ENCODE measurements at places on chromosomes 12 and 14.

DNA sequence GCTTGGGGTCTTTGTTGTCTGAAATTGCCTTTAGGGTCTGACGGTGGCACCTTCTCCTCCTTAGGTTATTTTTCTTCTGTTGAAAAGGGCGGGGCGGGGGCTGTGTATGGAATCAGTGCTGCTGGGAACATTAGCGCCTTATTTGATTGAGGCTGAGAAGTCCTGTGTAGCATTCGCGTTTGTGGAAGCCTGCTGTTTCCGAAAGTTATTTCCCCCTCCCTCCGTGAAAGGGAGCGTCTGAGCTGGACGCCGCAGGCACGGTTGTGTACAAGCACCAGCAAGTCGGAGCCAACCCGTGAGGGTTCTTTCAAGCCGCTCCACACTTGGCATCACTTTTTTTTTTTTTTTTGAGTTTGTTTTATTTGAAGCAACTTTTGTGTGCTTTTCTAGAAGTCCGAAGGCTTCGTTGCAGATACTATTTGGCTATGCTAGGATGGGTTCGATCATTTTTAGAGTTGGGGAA is 1.1 kb downstream of the SYNE2 start:
- DNase-seq: no peak

- no peak for DNase-seq
Measured at GRCh38 chr12:104049278-104049902, 597 bp downstream of the GLT8D2 start.

DNA sequence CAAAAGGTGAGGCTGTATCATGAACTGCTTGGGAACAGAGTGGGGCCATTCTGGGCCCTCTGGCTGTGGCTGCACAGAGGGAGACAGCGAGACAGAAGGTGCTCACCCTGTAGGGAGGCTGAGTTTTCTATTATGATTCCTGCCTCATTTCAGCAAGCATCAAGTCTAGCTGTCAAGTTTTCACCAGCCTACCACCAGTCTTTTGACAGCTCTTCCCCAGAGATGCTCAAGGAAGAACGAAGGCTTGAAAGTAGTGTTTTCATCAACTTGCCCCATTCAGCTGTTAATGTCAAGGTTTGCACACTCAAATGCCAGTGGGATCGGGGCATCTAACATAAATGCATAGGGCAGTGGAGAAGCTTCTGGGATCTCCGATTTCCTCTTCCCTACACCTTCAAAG is 10.0 kb downstream of the FGF23 start:
- no peak for DNase-seq

DNA sequence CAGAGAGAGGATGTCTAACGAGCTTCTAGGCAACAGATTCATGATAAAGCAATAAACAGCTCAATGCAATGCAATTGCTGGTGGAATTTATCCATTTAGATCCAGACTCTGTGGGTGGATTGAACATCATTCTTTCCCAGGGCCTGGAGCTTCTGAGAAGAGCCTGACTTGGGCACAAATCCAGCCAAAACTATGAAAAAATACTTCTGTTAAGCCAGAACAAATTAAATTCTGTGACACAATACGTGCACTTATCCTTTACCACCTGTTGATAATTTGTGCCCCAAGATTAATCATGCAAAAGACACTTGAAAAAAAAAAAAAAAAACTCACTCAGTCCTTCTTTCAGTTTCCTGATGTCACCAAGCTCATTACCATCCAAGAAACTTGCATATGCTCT is 446.0 kb upstream of the DCN start:
- DNase-seq: no peak

DNA sequence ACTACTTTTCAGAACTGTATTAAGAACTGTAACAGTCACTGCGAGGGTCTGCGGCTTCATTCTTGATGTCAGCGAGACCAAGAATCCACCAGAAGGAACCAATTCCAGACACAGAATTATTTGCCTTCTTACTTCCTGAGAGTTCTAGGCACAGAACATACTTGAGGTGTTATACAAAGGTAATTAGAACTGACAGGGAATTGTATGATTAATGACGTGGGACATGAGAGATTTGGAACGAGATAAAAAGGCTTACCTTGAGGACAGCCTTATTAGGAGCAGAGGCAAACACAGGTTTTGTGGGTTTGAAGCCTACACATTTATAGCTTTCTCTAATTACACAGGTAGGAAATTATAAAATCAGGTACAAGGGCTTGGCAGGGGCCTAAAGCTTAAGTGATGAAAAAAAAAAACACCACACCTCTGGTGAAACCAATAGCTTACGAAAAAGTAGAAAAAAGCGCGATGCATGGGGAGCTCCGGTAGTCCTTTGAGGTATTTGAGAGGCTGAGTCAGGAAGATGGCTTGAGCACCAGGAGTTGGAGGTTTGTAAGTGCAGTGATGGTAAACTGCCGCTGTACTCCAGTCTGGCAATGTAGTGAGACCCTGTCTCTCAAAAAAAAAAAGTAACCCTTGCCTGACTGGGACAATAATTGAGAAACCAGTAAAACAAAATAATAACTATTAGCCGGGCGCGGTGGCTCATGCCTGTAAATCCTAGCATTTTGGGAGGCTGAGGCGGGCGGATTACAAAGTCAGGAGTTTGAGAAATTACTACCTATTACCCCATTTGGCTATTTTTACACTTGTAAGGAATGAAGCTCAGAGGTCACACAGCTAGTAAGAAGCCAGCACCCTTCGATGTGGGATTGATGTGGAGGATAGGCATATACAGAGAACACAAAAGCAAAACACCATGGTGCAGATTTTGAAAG is 795 bp upstream of the ACOT2 start:
- no peak for DNase-seq

- no peak for DNase-seq
Measured at GRCh38 chr12:97404093-97404492, 58.5 kb upstream of the RMST start.

DNA sequence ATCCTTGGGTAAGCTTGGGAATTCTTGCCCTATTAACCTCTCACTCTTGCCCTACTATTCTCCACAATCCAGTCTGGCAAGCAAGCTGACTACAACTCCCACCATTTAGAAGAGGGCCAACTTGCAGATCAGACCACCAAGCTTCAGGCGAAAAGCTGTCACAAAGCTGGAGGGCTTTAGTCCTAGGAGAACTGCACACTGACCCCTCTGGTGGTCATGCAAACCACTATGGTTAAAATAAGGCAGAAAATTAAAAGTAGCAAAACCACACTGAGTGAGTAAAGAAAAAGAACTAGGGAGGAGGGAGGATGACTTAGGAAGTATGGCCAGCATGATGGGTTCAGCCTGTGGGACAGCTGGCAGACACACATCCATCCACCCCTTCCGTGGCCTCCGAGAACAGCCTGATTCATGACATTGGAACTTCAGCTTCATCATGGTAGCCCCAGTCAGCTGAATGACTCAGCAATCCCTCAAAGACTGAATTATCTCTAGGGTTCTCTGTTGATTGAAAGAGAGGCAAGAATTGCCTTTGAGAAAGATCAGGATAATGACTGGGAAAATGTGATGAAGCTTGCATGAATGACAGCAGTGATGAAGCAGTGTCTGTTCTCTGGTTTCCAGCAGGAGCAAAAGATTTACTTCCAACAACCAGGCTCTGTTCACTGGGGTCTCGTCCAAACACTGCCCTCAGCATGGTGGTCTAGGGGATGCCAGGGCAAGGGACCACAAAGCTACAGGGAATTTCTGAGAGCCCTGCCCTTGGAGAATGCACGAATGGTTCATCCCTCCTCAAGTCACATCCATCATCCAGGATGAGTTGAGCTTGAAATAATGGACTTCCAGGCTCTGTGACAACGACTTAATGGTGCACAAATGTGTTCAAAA is 24.4 kb downstream of the PITPNM2 start:
- DNase-seq: no peak

GRCh38 chr12:112813836-112814235 is 22.3 kb downstream of the RPH3A start:
- DNase-seq: no peak

- no peak for DNase-seq
Measured at GRCh38 chr12:122064780-122065588, 13.6 kb upstream of the MLXIP start.

DNA sequence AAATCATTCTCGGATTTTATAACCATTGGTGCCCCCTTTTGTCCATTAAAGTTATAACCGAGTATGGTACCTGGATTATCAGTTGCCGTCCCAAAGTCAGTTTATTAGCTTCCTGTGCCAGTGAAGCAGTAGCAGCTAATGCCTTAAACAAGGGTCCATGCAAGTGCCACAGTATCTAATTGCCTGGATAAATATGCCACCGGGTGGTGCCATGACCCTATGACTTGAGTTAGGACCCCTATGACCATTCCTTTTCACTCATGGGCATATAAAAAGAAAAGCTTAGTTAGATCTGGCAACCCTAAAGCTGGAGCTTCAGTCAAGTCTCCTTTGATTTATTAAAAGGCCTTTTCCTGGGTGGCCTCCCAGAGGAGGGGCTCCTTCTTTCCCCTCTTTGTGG is 1314.6 kb downstream of the TMEM121 start:
- DNase-seq: no peak

DNA sequence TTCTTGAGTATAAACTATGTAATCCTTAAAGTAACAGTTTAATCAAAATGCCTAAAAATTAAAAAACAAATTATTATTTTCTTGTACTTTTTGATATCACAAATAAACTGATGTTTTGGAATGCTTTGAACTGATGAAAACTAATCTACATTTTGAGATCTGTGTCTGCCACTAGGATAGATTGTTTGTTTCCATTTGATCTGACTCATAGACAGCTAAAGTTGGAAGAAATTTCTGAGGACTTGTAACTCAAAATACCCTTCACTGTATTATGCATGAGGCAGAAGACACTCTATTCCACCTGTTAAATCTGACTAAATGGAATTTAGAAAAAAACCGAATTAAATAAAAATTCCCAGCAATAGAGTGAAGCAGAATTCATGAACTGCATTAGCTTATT is 1400.0 kb upstream of the FLRT2 start:
- no peak for DNase-seq

DNA sequence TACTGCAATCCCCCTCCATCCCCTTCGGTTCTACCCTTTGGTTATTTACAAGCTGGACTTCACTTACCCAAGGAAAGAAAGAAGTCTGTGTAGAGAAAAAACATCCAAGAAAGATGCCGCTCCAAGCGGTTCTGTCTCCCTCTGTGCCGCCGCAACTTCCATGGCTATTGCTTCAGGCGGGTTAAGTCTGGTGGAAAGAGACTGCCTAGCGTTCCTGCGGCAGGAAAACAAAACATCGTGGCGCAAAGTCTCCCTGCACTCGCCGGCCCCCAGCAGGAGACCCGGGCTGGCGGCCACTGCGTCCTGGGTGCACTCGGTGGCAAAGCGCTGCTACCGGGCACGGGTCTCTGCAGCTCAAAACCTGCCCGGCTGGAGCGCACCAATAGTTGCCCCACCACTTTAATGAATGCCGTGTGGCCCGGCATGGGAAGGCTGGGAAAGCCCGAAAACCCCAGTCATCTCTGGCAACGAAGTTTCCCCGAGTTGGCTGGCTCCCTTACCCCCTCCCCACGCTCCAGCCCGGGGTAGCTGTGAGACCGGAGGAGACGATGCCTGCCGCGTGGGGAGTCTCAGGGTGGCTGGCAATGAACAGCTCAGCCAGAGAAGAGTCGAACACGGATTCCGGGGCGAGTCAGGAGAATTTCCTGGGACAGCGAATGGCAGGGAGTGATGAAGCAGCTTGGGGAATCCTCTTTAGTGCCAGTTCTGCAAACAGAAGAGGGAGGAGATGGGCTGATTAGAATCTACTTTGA is 3.5 kb upstream of the KCNK10 start:
- no peak for DNase-seq

All from stimulated activated CD8-positive, alpha-beta memory T cell treated with anti-CD3 and anti-CD28 coated beads, Interleukin-4, amount 100 ng/mL, for 4 hours (primary cell).